ENCODE measurements at places on chromosomes 11 and 22.

DNA sequence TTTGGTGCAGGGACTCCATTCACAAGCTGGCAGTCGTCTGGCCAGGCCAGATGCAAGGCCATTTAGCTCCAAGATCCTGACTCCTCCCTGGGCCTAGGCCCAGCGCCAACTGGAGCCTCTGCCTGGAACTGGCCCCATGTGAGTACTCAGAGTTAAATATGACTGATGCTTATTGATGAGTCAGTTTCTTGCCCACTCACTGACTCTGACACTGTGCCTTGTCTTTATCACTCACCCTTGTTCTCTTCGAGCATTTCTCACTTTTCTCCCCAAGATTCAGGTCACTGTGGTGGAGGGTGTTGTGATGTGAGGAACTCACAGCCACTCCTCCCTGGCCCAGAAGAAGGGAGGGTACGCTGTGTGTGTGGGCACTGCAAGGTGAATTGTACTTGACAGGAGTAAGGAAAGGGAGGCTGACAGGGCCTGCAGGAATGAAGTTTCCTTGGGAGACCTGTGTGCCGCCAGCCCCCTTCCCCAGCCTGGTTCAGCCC lies 23.2 kb upstream of the ST3GAL4 start:
- DNase-seq: no peak

DNA sequence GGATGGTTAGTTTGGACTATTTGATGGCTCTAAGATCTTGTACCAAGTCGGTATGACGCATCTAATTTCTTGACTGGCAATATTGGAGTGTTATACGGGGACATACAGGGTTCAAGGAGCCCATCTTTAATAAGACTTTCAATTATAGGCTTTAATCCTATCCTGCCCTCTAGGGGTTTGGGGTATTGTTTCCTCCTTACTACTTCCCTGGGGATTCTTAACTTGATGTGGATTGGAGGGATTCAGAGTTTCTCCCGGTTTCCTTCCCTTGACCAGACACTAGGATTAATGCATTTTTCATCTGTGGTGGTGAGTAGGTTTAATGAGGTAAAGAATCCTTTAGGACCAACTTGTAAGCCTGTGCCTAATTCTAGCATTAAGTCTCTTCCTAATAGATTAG lies 18.8 kb downstream of the CYP2D6 start:
- DNase-seq: no peak

- DNase-seq: no peak
These were observed at the start of gene CNGA4 for GRCh38 chr11:6238902-6239301. CNGA4 (plus strand) TSS chr11:6239089; CDS start chr11:6239207, 118 bp downstream.

DNA sequence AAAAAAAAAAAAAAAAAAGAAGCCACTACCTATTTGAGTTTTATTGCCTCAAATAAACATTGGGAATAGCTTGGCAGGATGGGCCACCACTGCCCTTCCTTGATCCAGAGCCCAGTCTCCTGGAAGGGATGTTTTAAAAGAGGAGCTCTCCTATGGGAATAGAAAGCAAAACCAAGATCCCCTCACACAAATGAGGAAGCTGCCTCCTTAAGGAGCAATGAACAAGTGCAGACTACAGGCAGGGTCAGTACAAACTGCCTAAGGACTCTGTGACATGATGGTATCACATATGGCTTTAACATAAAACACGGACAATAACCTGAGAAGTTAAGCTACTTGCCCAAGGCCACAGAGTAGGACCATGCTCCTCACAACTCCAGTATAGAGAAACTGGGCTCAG lies 120.8 kb downstream of the NAT10 start:
- DNase-seq: no peak

- no peak for DNase-seq
These were observed 326.6 kb upstream of the LRRC4C start for GRCh38 chr11:41786087-41786486.

- DNase-seq: no peak
These were observed 69.8 kb downstream of the GRIK4 start for GRCh38 chr11:120581313-120581712.

- DNase-seq: no peak
These were observed 69.4 kb upstream of the API5 start for GRCh38 chr11:43242401-43242800.

- DNase-seq: no peak
These were observed 10.0 kb downstream of the SPTY2D1 start for GRCh38 chr11:18624161-18624560.

- DNase-seq: no peak
These were observed 7.0 kb upstream of the MSANTD2 start for GRCh38 chr11:124807201-124807600.

DNA sequence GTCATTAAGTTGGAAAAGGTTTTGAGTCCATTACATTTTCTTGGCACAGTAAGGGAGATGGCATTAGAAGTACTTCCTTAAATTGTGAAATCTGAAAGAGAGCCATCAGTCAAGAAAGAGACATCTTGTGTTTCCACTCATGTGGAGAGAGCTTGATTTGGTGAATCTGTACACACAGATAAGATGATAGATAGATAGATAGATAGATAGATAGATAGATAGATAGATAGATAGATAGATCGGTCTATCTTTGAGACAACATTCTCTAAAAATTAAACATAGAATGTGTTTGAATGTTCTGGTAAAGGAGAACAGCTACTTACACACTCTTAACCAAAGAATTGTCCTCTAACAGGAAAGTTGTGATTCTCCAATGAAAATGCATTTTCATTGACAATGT lies 76.2 kb downstream of the TTC17 start:
- no peak for DNase-seq

DNA sequence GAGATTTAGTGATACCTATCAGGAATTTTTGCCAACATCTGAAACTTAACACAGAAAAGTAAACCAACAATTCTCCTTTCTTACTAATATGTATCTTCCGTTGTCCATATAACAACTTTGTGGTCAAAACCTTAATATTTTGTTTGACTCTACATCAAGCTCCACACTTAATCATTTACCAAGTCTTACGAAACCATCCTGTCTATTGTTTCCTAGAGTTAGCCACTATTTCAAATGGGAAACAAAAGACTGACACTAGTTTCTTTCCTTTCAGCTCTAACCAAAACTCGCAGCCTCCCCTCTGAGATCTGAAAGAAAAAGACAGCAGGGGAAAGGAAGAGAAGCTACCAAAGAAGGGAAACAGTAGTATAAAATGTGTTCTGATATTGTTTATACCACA lies 26.5 kb upstream of the PRDM10 start:
- DNase-seq: no peak

DNA sequence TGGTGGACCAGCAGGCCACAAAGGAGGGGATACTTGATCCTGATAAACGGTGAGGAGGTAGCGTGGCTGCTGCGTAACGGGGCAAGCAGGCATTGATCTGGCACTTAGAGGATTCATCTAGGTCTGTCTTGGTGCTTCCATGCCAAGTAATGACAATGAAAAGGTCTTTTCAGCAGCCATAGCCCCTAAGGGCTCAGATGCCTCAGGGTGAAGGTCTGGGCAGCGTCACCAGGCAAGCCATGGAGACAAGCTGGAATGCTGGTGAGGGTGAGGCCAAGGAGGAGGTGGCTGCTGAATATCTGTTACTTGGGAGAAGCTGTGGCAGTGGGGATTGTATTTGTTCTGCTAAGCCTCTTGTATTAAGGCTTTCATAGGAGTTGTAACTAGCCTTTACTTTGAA lies 4.8 kb upstream of the CHKB start:
- no peak for DNase-seq

DNA sequence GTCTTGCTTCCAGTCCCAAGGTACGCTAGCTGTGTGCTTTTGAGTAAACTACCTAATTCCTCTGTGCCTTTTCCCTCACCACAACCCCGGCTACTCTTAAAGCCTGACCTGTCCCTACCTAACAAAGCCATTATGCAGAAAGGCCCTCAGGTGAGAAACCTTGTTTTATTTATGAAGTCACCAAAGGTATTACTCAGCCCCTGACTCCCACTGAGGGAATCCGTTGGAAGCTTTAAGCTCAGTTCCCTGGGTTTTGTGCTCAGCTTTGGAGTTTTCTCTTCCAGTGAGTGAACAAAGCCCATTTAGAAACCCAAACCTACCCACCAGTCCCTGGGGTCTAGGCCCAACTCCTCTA lies 90.9 kb downstream of the APIP start:
- DNase-seq: no peak

DNA sequence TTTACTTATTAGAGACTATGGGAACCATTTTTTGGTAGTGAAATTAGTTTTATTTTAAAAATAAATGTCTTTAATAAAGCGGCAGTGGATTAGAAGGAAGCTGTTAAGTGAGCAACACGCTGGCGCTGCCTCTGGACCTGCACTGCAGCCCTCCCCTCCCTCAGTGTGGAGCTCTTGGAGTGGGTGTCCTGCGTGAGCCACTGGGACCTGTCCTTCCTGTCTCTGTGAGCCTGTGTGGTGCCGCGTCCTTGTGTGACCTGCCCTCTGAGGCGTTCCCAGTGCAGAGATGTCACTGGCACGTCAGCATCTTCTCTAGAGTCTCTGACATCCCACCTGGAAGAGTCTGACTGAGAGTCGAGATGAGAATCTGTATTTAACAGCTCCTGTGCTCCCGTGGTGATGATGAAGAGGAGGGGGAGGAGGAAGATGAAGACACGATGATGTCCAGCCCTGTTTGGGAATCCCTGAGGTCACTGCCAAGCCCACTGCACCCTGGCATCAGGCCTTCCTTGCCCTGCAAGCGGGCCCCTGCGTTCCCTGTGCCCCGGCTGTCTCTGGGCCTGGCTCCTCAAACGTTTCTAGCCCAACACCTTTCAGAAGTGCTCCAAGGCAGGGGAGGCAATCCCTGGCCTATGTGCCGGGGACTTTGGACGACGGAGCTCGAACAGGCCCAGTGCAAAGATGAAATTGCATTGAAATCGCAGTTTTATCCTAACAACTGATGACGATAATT lies 271.8 kb downstream of the TBC1D22A start:
- no peak for DNase-seq
